A549 treated with dexamethasone at 1 μM for 4 hours (cell line): ENCODE measurements at places on chromosomes 4 and X. TPM values are rescaled to one million over a fixed set of nuclear protein-coding genes. Genes with fewer than 3 reads are reported as not detected.

ITGB1BP2 gene
- 0.48 to 1.1 TPM (median 0.94 TPM) in 5 replicates for total RNA-seq

CFP gene
- 0.30 to 0.95 TPM (median 0.34 TPM) in 5 replicates for total RNA-seq

FGFBP1 gene
- 2.2 to 2.5 TPM (median 2.3 TPM) in 5 replicates for total RNA-seq

MAGEA1 gene
- 0.07 to 0.14 TPM (median 0.12 TPM) in 5 replicates for total RNA-seq

SPANXA1 gene
- total RNA-seq, result 0.14 to 0.25 TPM (median 0.17 TPM) in 3 of 5 replicates, not detected in the others

WDR45 gene
- 44.5 to 56.6 TPM (median 48.9 TPM) in 5 replicates for total RNA-seq

GPRASP2 gene
- 4.3 to 6.2 TPM (median 5.5 TPM) in 5 replicates for total RNA-seq

EGF gene
- total RNA-seq, result 0.13 to 0.48 TPM (median 0.24 TPM) in 5 replicates

CXCL10 gene
- 0.08 to 0.12 TPM (median 0.11 TPM) in 3 of 5 replicates, not detected in the others for total RNA-seq

CXCL5 gene
- total RNA-seq, result 24.2 to 32.4 TPM (median 25.3 TPM) in 5 replicates

GLRA3 gene
- 0.03 to 0.05 TPM in 2 of 5 replicates, not detected in the others for total RNA-seq
